Spleen (tissue), 13 donors: ENCODE measurements at places on chromosomes 5 and 9. TPM values are rescaled to one million over a fixed set of nuclear protein-coding genes. Genes with fewer than 3 reads are reported as not detected.

The SMIM33 gene
- polyA plus RNA-seq = 0.03 TPM

The TNFAIP8 gene
- 91.9 TPM for polyA plus RNA-seq

The EPB41L4A gene
- polyA plus RNA-seq = 1.4 TPM

GRCh38 chr5:180135967-180136629, 64.5 kb upstream of the RNF130 start:
- DNase-seq = peak; percentile 62

GRCh38 chr5:173706700-173707099, 90.2 kb upstream of the BOD1 start:
- DNase-seq = no peak

GRCh38 chr5:73966451-73966850, 340.5 kb downstream of the ARHGEF28 start:
- DNase-seq = no peak

- no peak for DNase-seq
Measured at GRCh38 chr5:157290981-157291711, 25.2 kb downstream of the CYFIP2 start.

DNA sequence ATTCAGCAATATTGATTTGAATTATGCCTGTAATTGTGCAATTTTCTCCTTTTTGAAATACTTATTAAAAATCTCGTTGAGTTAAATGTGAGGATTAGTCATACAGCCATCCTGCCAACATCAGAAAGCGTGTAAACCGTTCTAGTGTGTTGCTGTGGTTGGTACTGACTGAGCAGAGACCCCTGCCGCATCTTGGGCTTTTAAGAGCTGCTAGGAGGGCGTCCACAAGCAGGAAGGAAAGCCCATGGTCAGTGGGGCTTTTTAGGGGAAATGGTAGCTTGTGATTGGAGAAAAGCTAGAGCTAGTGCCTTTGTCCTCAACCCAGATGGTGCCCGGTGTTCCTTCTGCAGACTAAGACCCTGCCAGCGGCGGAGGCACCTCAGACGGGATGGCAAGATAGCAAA, 1.3 kb downstream of the SDHA start:
- no peak for DNase-seq

- DNase-seq = no peak
Measured at GRCh38 chr5:77776554-77777206, 541 bp upstream of the TBCA start.

GRCh38 chr9:122190597-122191381, 31.1 kb downstream of the MORN5 start:
- peak; percentile 42 for DNase-seq
